ENCODE measurements at places on chromosomes 12 and 14.

- no peak for DNase-seq
These were observed 32.9 kb downstream of the C14orf132 start for GRCh38 chr14:96072076-96072475.

- no peak for DNase-seq
These were observed 718 bp downstream of the PACS2 start for GRCh38 chr14:105315211-105315721.

DNA sequence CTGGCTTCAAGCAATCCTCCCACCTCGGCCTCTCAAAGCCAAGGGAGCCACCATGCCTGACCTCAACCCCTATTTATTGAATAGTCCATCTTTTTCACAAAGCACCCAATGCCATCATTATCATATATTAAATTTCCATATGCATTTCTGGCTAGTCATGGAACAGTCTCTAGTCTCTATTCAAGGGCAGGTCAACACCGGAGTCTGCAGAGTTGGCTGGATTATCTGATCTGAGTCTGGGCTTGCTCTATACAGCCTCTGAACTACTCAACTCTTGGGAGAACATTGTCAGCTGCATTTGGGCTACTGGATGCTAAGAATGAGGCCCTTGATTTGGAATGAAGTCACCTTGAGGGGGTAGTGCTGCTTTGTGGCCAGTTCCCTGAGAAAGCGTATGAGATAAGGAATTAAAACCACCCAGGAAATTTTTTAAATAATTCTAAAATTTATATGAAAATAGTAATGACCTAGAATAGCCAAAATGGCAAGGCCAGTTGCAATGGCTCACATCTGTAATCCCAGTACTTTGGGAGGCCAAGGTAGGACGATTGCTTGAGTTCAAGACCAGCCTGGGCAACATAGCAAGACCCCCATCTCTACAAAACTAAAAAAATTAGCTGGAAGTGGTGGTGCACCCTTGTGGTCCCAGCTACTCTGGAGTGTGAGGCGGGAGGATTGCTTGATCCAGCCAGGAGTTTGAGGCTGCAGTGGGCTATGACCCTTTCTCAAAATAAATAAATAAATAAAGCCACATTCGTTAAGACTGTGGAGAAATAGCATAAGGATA is 6.9 kb upstream of the NAA25 start:
- no peak for DNase-seq

DNA sequence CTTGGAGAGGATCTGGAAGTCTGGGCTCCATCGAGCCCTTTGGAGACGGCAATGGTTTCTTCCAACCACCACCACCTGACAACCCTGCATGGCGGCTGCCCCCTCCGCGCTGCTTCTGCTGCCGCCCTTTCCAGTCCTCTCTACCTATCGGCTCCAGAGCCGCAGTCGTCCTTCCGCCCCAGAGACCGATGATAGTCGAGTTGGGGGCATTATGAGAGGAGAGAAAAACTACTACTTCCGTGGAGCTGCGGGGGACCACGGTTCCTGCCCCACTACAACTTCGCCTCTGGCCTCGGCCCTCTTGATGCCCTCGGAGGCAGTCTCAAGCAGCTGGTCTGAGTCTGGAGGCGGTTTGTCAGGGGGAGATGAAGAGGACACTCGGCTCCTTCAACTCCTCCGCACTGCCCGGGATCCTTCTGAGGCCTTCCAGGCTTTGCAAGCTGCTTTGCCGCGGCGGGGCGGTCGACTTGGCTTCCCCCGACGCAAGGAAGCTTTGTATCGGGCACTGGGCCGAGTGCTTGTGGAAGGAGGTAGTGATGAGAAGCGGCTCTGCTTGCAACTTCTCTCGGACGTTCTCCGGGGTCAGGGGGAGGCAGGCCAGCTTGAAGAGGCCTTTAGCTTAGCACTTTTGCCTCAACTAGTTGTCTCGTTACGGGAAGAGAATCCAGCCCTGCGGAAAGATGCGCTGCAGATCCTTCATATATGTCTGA is 499 bp downstream of the TOGARAM1 start:
- no peak for DNase-seq

GRCh38 chr12:108629824-108630476 is 3.7 kb downstream of the SELPLG start:
- peak; percentile 54 for DNase-seq

DNA sequence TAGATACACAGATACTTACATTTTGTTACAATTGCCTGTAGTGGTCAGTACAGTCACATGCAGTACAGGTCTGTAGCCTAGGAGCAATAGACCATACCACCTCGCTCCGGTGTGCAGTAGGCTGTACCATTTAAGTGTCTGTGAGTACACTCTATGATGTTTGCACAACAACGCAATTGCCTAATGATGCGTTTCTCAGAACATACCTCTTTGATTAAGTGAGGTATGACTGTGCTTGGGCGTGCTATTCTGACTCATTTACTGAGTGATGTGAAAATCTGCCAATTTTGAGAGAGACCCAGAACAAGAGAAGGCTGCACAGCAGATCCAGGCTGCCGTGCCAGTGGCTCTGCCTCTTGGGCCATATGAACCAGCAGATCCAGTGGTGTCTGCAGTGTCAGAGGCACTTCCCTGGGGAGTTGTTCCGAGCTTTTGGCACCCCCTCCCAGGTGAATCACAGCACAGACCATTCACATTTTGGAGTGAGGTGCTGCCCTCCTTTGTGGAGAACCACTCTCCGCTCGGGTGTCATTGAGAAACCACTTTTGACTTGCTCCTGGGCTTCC is 20.4 kb downstream of the DLK1 start:
- DNase-seq = no peak

GRCh38 chr12:26188127-26188526 is 7.2 kb upstream of the SSPN start:
- no peak for DNase-seq

- no peak for DNase-seq
These were observed 54.2 kb downstream of the CHST11 start for GRCh38 chr12:104510873-104511440.

- DNase-seq = no peak
These were observed 450.2 kb upstream of the MDGA2 start for GRCh38 chr14:48125654-48126053.

DNA sequence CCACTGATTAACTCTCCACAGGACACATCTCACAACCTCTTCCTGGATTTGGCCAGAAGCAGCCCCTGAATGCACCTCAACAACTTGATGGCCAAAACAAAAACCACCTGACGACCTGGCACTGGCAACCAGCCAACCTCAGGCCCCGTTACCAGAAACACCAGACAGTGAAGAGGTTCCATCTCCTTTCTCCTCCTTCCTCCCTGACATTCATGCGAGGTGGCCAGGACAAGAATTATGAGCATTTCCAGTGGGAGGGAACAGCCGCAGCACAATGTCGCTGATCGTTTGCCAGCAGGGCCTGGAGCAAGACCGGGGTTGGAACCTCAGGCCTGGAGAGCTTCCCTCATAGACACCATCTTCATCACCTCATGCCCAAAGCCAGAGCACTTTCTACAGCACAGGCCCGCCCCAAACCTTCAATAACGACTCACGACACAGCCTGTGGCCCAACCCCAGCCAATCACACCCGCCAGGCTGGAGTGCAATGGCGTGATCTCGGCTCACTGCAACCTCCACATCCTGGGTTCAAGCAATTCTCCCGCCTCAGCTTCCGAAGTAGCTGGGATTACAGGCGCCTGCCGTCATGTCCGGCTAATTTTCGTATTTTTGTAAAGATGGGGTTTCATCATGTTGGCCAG is 48.7 kb downstream of the CCDC88C start:
- no peak for DNase-seq

GRCh38 chr12:6500466-6500865 is 6.6 kb downstream of the NCAPD2 start:
- DNase-seq = no peak

DNA sequence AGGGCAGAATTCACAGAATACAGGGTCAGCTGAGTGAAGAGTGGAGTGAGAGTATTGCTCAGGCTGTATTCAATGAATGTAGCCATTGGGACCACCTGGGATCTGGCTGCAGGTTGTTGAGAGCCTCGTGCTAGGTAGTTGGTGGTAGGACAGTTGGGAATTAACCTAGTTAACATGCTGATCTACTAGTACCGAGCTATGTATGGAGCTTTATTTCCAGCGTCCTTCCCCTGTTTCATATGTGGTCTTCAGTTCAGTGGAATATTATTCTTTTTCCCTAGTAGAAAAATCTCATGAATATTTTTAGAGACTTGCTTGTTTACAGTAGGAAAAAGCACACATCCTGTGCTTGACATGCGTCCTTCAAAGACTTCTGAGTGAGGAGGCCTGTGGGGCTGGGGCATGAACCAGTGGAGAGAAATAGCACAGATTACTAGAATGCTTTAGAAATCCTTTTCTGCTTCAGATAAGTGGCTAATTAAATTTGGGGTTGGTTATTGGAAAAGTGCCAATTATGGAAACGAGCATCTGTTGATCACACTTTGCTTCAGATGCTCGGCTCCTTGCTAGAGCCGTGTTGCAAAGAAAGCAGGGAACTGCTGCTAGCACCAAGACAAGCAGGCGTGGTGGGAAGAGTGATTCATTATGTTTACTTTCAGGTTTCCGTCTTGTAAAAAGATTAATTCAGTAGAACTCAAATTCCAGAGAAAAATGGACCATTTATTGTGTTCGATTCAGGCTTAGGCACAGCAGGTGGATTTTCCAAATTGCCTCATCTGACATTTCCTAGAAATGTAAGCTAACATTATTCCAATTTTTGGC is 53.6 kb downstream of the ARF6 start:
- no peak for DNase-seq

DNA sequence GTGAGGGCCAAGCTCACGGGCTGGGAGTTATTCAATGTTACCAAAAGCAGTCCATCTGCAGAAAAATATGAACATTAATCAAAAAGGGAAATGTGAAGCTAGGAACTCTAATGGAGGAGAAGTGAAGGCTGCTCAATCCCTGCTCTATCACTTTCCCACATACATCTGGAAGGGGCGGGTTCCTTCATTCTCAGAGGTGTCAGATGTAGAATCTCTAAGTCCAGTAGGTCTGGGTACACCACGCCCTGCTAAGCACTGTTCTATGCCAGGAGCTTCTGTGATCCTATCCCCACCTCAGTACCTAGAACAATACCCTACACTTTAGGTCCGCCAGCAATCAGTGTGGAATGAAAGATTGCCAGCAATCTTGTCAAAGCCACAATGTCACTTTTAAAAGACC is 37.0 kb upstream of the ANO2 start:
- no peak for DNase-seq

- no peak for DNase-seq
These were observed 205.6 kb upstream of the RGS6 start for GRCh38 chr14:71726580-71727021.

Measured in HL-60 (cell line).